CD14-positive monocyte (primary cell): ENCODE measurements at places on chromosomes 7 and 10. TPM values are rescaled to one million over a fixed set of nuclear protein-coding genes. Genes with fewer than 3 reads are reported as not detected.

DNA sequence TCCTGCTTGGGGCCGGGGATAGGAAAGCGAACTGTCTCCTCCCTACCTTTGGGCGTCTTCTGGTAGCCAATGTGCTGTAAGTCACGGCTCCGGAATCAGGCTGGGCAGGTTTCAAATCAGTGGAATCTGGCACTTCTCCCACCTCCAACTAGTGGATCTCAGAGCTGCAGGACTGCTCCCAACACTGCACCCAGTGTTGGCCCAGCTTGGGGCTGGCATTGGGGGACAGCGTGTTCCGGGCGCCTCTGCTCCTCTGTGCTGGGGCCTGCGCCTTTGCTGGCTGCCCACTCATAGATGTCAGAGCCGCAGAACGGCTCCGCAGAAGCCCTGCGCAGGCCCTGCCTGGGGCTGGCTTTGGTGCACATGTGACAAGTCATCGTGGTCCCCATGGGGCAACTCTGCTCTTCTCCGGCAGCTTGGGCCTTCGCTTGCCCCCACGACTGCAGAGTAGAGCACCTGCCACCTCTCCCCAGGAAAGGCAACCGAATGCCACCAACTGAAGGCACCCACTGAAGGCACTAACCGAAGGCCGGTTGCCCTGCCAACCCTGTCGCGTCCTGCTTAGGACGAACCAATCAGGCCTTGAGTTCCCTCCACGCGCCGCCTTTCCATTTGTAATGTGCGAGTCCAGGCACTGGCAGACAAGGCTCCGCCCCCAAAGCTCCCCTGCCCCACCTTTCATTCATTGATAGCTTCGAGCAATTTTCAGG, 85.5 kb upstream of the ABI1 start:
- DNase-seq: no peak

GRCh38 chr7:129719980-129720732, 108.6 kb downstream of the NRF1 start:
- no peak for DNase-seq

Gene MSS51
- not detected for polyA plus RNA-seq

- no peak for DNase-seq
Measured at GRCh38 chr10:70905071-70906021, 17.0 kb upstream of the PCBD1 start.

- DNase-seq: no peak
Measured at GRCh38 chr10:61586829-61587228, 75.9 kb upstream of the CABCOCO1 start.

Gene HYCC1
- polyA plus RNA-seq: 2.7 and 4.7 TPM in 2 replicates

- no peak for DNase-seq
Measured at GRCh38 chr10:124353896-124354295, 64.8 kb downstream of the OAT start.

Gene COBL
- not detected for polyA plus RNA-seq

Gene SLC18A3
- polyA plus RNA-seq: not detected

Gene AOC1
- 0.31 TPM for polyA plus RNA-seq

GRCh38 chr7:43465581-43466554, 117.0 kb upstream of the STK17A start:
- DNase-seq: no peak

DNA sequence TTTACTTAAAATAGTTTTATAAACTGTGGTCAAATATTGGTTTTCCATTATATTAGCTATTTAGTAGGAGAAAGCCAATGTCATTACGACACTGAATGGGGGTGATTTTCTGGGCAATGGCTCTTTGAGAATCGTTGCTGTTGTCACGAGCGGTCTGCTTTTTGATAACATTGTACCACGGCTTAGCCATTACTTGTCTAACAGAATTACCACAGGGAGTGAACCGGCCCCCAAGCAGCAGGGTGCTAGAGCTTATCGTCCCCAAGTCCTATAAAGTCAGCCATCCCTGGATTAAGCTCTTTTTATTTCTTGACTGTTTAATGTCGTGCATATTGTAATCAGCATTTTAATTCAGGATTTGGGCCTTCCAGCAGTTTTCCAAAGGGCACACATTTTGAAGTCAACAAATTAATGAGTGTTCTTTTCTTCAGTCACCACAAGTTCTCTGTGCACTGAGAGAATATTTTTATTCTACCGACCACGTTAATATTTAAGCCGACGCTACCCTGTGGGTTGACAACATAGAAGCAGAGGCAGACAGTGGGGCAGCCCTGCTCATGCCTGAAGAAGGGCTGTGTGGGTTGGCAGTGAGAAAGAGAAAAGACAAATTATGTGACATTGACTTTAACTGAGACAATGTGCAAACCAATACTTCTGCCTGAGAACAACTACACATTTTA, 125.8 kb downstream of the ICA1 start:
- DNase-seq: no peak

Gene GPR26
- polyA plus RNA-seq: not detected

Gene ZNRF2
- polyA plus RNA-seq: 8.5 and 9.5 TPM in 2 replicates

GRCh38 chr7:124489925-124490324, 275.7 kb downstream of the GPR37 start:
- no peak for DNase-seq

Gene PTPRN2
- polyA plus RNA-seq: 0.25 TPM

- DNase-seq: no peak
Measured at GRCh38 chr7:159012353-159013069, 132.2 kb downstream of the VIPR2 start.

DNA sequence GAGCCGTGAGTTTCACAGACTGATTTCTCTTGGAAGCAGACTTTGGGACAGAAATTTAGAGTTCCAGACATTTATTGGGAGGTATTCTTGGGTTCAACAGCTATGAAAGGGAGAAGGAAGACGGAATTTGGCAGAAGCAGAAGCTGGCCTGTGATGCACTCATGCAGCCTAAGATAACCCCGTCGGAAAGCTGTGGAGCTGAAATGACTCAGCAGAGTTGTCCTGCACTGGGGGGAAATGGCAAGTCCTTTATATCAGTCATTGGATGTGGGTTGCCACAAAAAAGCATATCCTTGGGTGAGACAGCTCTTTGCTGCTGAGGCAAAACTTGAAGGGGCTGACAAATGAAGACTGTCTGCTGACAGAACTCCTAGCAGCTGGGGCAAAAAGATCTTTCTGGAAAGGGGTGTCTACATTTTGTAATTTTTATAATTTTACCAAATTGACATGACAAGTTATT, 11.5 kb upstream of the MICU1 start:
- peak; percentile 78 for DNase-seq

- DNase-seq: no peak
Measured at GRCh38 chr7:102897211-102897631, 15.6 kb upstream of the LRRC17 start.

DNA sequence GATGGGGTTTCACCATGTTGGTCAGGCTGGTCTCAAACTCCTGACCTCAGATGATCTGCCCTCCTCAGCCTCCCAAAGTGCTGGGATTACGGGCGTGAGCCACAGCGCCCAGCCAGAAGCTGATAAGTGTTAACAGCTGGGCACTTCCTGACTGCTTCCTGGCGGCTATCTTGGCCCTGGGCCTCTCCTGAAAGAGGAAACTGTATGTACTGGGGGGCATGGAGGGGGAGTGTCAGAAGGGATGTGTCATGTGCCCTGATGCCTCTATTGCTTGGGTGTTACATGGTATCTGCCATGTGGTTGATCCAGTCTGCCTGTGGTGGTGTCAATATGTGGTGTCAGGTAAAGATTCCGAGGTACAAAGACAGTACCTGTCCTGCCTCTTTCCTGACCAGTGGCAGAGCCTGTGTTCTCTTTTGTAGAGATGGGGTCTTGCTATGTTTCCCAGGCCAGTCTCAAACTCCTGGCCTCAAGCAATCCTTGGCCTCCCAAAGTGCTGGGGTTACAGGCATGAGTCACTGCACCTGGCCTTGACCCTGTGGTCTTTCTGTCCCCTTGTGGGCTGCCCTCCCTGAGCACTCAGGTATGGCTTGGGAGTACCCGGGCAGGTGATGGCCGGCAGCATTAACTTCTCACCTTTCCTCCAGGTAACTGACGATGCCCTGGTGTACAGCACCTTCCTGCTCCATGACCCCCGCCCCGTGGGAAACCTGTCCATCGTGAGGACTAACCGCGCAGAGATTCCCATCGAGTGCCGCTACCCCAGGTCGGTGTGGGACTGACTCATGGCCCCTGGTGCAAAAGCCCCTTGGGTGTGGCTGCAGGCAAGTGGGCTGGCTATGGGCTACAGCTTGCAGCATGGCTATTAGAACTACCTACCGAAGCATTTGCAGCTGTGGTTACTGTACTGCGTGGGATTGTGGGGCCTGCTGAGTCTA, 4.4 kb downstream of the ZP3 start:
- no peak for DNase-seq

Gene ZKSCAN1
- polyA plus RNA-seq: 24.3 TPM

Gene PDK4
- polyA plus RNA-seq: 17.3 and 26.0 TPM in 2 replicates

Gene SBDS
- 34.8 TPM for polyA plus RNA-seq

DNA sequence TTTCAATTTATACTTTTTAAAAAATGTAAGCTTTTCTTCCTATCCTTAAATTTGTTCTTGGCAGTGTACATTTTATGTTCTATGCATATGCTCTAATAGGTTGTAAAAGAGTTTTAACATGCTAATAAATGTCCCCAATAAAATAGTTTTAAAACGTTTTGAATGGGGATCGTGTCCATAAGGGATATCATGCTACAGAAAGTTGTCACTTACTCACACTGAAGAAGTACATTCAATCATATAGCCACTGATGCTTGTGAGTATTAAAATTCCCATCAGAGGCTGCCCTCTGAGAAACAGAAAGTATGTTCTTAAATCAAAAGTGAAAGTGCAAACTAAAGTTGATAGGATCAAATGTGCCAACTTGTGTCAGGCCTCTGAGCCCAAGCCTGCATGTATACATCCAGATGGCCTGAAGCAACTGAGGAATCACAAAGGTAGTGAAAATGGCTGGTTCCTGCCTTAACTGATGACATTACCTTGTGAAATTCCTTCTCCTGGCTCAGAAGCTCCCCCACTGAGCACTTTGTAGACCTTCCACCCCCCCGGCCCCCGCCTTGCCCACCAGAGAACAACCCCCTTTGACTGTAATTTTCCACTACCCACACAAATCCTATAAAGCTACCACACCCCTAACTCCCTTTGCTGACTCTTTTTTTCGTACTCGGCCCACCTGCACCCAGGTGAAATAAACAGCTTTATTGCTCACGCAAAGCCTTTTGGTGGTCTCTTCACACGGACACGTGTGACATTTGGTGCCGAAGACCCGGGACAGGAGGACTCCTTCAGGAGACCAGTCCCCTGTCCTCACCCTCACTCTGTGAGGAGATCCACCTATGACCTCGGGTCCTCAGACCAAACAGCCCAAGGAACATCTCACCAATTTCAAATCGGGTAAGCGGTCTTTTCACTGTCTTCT, 877 bp upstream of the NOD1 start:
- peak; percentile 47 for DNase-seq

DNA sequence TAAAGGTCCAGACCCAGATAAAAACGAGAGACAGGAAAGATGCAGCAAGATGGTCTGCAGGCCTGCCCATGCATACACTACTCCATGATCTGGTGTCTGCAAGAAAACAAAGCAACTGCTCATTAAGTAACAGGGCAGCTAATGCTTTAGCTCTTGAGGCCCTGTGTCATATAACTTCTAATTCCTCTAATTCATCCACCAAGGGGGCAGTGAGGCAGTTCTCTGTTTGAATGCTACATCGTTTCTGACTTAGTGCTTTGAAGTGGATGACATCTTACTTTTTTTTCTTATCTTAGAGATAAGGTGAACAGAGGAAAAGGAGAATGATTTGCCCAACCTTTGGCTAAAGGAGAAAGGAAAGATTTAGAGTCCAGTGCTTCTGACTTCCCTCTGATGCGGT, 619.7 kb downstream of the AUTS2 start:
- no peak for DNase-seq

DNA sequence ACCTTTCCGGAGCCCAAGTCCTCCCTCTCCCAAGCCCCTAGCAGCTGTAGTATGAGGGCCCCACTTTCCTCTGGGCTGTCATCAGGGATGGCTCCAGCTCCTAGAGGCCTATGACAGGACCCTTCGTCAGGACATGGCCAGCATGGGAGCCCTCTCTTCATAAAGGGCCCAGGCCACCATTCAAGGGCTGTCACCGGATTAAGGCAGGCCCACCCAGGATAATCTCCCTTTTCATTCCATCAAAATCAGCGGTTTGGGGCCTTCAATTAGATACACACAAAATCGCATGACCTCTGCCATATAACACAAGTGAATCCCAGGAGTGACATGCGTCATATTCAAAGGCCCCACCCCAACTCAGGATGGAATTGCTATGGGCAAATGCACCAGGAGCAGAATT, 12.2 kb upstream of the GDF10 start:
- DNase-seq: no peak

GRCh38 chr7:77553123-77553522, 16.0 kb downstream of the PTPN12 start:
- DNase-seq: no peak

DNA sequence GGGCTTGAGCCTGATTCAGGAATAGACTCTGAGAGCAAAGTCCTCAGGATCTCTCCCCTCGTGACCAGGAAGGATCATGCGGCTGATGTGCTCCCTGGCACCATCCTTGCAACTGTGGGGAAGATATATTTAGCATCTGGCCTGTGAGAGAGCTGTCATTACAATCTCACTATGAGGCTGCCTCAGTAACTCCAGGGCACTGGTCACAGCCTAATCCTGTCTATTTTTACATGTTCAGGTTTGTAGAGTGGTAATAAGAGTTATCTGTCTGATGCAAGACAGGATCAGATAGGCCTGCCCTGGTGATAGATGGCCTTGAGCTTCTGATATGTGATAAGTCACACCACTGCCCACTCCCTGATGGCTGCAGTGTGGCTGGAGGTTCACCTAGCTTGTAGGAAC, 50.7 kb downstream of the PPP1R3C start:
- DNase-seq: no peak

Gene TMEM248
- polyA plus RNA-seq: 67.5 TPM

GRCh38 chr10:89846786-89847185, 145.4 kb downstream of the KIF20B start:
- no peak for DNase-seq

Gene EFCAB10
- polyA plus RNA-seq: not detected

Gene SPDYE11
- not detected in 2 replicates for polyA plus RNA-seq

GRCh38 chr7:91876391-91877133, 3.9 kb downstream of the MTERF1 start:
- DNase-seq: no peak

Gene PKD2L1
- 0.09 and 0.15 TPM in 2 replicates for polyA plus RNA-seq

Gene AQP1
- not detected for polyA plus RNA-seq

DNA sequence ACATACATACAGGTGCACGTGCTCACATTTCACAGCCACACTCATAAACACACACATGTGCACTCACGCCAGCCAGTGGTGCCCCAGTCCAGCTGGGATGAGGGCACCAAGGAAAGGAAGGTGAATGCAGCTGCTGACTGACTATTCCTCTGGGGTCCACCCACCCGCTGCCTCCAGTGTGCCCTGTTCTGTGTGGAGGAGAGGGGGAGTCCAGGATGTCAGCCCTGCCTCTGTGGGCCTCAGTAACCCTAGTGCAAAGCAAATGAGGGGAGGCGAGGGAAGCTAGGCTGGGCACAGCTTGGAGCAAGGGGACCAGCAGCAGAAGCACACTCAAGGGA, 57.6 kb downstream of the YKT6 start:
- no peak for DNase-seq

- DNase-seq: peak; percentile 29
Measured at GRCh38 chr10:96017191-96017687, 26.1 kb upstream of the CCNJ start.
